Nephron progenitor cell (in vitro differentiated cells): ENCODE measurements at places on chromosomes 12 and 14.
A peak's percentile ranks its signal among the peaks of the same experiment; 100 is the strongest.

GRCh38 chr12:69328426-69328825, 19.8 kb upstream of the LYZ start:
- H3K4me3 ChIP-seq = no peak overlapping the region
- H3K36me3 ChIP-seq = no peaks in the 10 kb centered on the region
- H3K27ac ChIP-seq = no peak overlapping the region
- DNase-seq = no peak
- H3K27me3 ChIP-seq = peaks cover 13% of the 10 kb centered on the region
- H3K4me1 ChIP-seq = peaks cover 45% of the 10 kb centered on the region

GRCh38 chr14:58239244-58240195, 5.1 kb upstream of the PSMA3 start:
- peaks cover 4% of the 10 kb centered on the region for H3K36me3 ChIP-seq
- H3K27ac ChIP-seq = no peak overlapping the region
- DNase-seq = peak; percentile 81
- peaks cover 7% of the 10 kb centered on the region for H3K27me3 ChIP-seq
- no peak overlapping the region for H3K4me3 ChIP-seq
- peaks cover 19% of the 10 kb centered on the region for H3K4me1 ChIP-seq

GRCh38 chr12:74897425-74898211, 312.0 kb downstream of the KCNC2 start:
- H3K27me3 ChIP-seq = peaks cover 3% of the 10 kb centered on the region
- H3K27ac ChIP-seq = no peak overlapping the region
- no peak for DNase-seq
- H3K36me3 ChIP-seq = no peaks in the 10 kb centered on the region
- peaks cover 4% of the 10 kb centered on the region for H3K4me1 ChIP-seq
- no peak overlapping the region for H3K4me3 ChIP-seq

DNA sequence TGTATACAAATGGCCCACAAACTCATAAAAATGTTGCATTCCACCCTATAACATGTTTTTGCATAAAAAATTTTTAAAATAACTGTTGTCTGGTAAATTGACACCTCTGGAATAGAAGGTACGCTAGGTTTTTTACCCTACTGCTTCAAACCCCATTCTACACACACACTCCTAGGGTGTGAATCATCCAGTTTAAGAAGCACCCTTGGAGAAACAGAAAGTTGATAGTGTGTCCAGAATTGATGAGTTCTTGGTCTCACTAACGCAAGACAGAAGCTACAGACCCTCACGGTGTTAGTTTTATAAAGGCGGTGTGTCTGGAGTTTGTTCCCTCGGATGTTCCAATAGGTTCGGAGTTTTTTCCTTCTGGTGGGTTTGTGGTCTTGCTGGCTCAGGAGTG, 158.5 kb downstream of the KLRB1 start:
- no peaks in the 10 kb centered on the region for H3K36me3 ChIP-seq
- H3K4me3 ChIP-seq = peak overlapping the region; percentile 95
- peaks cover 21% of the 10 kb centered on the region for H3K4me1 ChIP-seq
- H3K27me3 ChIP-seq = peaks cover 7% of the 10 kb centered on the region
- no peak for DNase-seq
- H3K27ac ChIP-seq = no peak overlapping the region
